Naive thymus-derived CD8-positive, alpha-beta T cell (primary cell): ENCODE measurements at places on chromosomes 1 and 21.

- no peak for DNase-seq
These were observed 1376.2 kb downstream of the NCAM2 start for GRCh38 chr21:22374218-22374969.

DNA sequence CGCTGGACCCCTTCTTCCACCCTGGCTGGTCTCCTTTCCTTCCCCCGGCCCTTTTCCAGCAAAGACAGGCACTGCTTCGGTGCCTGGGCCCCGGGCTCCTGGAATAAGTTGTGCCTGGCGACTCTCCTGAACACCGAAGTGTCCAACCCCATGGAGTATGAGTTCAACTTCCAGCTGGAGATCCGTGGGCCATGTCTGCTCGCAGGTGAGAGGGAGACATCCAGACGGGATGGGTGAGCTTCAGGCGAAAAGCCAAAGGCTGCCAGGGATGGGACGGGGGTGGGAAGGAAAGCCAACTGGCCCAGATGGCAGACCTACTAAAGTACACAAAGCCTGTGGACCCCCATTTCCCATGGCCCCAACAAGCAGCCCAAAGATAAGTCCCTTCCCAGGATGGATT is 26.8 kb downstream of the VWA5B1 start:
- DNase-seq = no peak

GRCh38 chr1:58964428-58964827 is 180.6 kb upstream of the JUN start:
- no peak for DNase-seq

DNA sequence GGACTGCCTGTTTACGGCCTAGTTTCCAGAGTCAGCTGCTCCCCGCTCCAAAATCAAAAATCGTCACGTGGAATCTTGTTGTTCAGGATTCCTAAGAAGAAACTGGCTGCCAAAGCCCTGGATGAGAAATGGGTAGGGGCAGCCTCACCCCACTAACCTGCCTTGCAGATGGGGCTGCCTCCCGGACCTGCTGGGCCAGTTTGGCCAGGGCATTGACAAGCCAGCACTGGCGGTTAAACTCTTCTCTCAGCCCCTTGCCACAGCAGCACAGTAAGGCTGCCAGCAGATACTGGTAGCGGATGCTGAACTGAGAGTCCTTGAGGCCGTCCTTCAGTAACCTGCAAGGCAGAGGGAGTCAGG is 31.6 kb upstream of the PPP1R15B start:
- DNase-seq = no peak

DNA sequence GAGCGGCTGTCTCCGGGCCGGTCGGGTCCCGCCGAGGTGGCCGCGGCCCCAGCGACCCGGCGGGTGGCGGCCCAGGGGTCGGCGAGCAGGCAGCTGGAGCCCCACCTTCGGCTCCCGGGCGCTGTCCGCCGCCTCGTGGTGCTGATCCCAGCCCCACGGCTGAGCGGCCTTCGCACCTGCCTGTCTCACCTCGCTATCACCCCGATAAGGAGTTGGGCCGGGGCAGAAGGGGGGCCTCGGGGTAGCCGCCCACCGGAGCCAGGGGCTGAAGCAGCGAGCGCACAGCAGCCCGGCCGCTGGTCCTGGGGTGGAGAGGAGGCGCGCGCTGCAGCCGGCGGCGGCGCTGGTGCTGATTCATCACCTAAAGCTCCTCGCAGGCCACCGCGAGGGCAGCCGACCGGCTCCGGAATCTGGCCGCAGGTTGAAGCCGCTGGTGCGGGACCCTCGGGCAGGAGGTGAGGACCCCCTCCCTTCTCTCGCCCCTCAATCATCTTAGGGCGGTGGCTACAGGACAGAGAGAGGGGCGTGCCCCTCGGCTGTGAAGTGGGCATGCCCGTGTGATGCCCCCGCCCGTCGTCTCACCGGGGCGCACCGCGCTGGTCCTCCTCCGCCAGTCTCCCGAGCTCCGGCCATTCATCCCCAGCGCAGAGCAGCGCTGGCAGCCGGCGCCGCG is 575 bp downstream of the TRIM67 start:
- DNase-seq = no peak

- no peak for DNase-seq
These were observed 107.5 kb upstream of the CLDN14 start for GRCh38 chr21:36587388-36587787.

- DNase-seq = no peak
These were observed 33.0 kb upstream of the SIPA1L2 start for GRCh38 chr1:232662910-232663309.
